Naive thymus-derived CD4-positive, alpha-beta T cell (primary cell): ENCODE measurements at places on chromosomes 3 and 15. TPM values are rescaled to one million over a fixed set of nuclear protein-coding genes. Genes with fewer than 3 reads are reported as not detected.

IL17RD gene
- total RNA-seq, result 0.05 TPM

MESP2 gene
- not detected for total RNA-seq

KLHL24 gene
- 129 TPM for total RNA-seq

- H3K4me1 ChIP-seq, result peaks cover 16% of the 10 kb centered on the region
- no peak for DNase-seq
- H3K27me3 ChIP-seq, result no peaks in the 10 kb centered on the region
- H3K4me3 ChIP-seq, result no peak overlapping the region
- no peak overlapping the region for H3K27ac ChIP-seq
- no peaks in the 10 kb centered on the region for H3K36me3 ChIP-seq
Measured at GRCh38 chr3:127595303-127595702, 2.9 kb upstream of the MCM2 start.

DNA sequence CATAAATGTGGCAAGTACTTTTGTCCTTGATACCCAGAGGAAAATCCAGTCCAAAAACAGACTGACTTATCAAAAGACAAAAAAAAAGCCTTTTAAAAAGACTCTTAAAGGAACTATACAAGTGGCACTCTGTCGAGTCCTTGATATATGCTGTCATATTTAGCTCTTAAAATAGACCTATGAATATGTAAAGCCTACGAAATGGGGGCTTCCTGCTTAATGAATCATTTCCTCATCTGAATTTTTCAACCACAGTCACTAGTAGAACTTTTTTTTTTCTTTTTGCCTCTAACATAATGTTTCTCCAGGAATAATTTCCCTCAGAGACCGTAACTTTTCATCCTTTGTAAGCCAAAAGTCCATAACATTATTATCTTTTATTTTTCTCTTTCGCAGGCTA, 95.8 kb downstream of the P3H2 start:
- H3K4me1 ChIP-seq, result no peaks in the 10 kb centered on the region
- H3K27ac ChIP-seq, result no peak overlapping the region
- no peak for DNase-seq
- H3K36me3 ChIP-seq, result no peaks in the 10 kb centered on the region
- H3K27me3 ChIP-seq, result no peaks in the 10 kb centered on the region
- no peak overlapping the region for H3K4me3 ChIP-seq

GRCh38 chr3:117550766-117551165, 841.2 kb downstream of the TUSC7 start:
- no peaks in the 10 kb centered on the region for H3K36me3 ChIP-seq
- no peaks in the 10 kb centered on the region for H3K27me3 ChIP-seq
- no peak for DNase-seq
- H3K27ac ChIP-seq, result no peak overlapping the region
